D721Med (cell line): ENCODE measurements at places on chromosomes 7 and 10.

DNA sequence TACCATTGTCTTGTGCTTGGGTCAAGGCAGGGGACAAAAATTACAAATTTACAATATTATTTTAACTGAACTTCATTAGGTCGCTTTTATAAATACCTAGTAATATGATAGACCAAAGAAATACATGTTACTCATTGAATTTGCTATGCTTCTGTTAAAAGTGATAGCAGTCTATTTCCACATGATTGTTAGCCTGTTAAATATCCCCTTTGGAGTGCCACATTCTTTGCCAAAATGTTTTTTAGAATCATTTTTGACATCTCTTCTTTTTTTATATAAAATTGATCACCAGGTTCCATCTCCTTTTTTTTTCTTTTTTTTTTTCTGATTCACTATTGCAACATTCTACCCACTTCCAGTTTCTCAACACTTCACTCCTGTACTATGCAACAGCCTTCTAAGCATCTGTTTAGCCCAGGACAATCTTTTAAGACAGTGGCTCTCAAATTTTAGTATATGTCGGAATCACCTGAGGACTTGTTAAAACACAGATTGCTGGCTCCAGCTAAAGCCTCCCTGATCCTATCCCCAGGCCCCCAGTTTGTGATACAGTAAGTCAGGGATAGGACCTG, 16.4 kb upstream of the NDUFA5 start:
- DNase-seq = no peak

DNA sequence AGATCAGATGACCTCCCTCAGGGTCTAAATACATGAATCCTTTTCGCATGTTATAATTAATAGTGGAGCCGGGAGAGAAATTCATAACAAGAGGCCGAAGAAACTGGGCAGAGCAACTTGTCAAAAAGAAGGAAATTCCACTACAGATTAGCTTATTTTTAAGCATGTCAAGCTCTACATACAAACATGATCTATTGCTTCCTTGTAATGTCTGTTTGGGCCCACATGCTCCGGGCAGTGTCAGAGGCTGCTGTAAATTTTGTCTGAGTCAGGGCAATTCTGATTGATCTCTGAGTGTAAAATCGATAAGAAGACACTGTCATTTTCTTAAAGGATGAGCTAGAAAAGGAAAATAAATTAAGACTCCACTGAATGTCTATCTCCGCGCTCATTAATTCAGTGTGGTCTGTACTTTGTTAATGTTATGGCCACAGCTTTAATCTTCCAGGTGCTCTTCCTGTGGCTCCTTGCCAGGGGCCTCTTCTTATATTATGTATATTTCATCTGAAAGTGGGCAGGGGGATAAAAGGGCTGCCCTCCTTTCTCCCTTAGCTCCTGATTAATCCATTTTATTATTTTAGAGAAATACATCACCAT, 194.1 kb upstream of the SP8 start:
- DNase-seq = no peak

GRCh38 chr7:130883928-130884327, 149.9 kb upstream of the KLF14 start:
- no peak for DNase-seq

DNA sequence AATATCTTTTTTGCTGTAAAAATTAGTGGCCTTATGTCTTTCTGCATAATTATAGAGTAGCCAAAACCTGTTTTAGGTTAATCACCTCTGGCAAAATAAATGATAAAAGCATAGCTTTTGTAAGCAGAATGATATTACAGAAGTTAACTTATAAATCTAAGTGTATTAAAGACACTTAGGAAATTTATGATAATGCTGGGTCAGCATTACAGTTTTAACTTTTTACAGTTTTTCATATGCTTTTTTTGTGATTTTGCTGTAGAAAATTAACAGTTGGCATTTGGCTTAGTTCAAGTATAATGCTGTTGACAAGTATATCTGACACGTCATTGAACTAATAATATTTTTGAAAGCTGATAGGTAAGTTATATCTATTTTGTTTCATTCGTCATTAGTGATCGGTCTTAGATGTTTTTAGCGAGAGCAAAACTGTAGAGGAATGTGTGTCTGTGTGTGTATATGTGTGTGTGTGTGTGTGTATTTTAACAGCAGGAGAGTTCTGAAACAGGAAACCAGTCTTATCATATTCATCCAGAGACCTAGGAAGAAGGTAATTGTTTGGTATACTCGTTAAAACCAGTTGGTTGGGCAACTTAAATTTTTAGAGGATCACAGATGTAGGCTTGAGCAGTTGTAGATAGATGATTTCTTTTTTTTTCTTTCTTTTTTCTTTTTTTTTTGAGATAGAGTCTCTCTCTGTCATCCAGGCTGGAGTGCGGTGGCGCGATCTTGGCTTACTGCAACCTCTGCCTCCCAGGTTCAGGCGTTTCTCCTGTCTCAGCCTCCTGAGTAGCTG, 15.4 kb downstream of the PTEN start:
- no peak for DNase-seq

DNA sequence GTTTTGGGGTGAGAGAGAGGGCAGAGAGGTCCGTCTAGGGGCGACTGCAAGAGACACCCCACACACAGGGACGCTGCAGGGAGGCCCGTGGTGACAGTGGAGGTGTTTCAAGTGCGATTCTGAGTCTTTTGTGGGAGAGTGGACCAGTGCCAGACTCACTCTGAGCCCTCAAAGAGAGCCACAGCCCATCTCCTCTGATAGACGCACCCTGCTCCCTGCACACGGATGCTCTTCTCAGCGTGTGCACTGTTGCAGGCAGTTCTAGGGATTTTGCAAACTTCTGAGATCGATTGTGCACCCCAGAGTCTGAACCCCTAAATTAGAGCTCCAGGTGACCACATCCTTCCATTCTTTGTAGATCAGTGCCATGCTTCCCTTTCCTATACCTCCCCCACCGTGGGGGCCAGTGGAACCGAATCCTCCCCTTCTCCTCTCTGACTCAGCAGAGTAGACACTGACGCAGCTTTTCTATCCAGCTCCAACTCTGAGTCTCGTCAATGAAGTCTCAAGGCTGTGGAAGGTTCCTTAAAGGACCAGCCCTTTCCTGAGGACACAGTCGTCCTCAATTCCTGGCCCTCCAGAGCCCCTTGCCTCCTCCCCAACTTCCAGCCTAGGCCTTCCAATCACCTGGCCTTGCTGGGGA, 83.8 kb downstream of the TMEM130 start:
- no peak for DNase-seq

GRCh38 chr7:2104716-2105115, 128.0 kb downstream of the MAD1L1 start:
- no peak for DNase-seq

- no peak for DNase-seq
Observed at GRCh38 chr10:13989616-13990015, 341.1 kb downstream of the FRMD4A start.

DNA sequence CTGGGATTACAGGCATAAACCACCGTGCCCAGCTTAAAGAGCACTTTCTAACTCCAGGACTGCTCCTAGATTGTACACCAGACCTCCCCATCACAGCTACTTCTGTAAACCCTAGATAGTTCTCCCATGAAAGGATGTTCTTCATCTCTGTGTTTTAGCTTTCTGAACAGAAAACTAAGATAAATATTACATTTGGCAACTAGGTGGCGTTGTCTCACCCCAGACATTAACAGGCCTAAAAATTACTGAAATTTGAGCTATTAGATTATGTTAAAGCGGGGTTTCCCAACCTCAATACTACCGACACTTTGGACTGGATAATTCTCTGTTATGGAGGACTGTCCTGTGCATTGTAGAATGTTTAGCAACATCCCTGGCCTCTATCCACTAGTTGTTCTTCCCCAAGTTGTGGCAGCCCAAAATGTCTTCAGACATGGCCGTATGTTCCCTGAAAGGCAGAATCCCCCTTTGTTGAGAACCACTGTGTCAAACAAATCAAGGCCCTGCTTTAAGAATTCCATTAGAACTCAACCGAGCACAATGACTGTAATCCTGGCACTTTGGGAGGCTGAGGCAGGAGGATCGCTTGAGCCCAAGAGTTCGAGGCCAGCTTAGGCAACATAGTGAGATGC, 19.1 kb downstream of the ATOH7 start:
- no peak for DNase-seq

DNA sequence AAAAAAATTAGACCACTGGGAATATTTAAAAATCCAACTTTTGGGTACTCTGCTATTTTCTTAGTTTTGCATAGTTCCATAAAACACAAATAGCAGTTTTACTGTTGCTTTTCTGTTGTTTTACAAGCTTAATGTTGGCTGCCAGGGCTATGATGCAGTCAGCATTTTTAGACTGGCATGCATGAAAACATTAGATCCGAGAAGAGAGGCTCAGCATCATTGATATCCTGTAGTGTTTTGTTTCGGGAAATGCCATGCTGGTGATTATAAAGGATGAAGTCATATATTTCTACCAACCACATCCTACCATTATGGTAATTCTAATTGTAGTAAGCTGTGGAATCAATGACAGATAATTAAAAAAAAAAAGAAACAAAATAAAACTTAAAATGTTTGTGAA, 104.6 kb downstream of the MBL2 start:
- no peak for DNase-seq

- no peak for DNase-seq
Observed at GRCh38 chr7:55570218-55570873, 2.0 kb downstream of the VOPP1 start.

DNA sequence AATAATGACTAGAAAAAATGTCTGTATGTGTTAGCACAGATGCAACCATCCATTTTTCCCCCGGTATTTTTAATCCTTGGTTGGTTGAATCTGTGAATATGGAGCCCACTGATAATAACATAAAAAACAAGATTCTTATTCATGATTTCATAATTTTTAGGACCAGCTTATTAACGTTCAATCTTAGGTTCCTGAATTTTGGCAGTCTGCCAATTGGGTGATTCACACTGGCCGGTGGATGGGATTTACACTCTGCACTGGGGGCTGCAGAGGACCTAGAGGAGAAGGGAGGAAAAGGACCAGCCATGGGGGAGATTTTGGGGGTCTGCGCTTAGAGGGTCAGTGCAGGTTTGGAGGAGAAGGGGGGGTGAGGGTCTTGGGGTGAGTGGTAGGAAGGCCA, 327.9 kb downstream of the ACTR3B start:
- DNase-seq = no peak

DNA sequence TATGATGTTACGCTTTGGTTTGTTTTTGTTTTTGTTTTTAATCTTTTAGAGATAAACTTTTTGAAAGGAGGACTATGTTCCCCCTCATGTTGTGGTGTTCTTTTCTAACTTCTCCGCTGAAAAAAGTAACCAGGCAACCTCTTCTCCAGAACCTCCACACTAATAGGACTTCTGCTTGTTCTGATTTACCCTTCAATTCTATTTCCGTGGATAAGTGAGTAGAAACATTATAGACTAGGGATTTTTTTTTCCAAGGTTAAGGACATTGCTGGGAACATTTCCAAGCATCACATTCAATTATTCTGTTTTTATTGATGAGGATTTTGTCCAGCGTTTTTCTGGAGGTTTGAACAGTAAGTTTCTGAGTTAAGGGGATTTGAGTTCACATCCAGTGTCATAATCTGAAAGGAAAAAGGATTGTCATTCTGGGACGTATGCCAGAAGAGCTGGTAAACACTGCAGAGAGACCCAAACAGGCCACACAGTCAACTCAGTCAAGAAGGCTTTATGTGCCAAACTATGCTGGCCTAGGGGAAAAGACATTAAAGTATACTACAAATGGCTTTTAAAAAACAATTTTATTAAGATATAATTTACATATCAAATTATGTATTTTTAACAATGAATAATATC, 28.3 kb upstream of the RALA start:
- DNase-seq = no peak
